Activated CD8-positive, alpha-beta memory T cell treated with anti-CD3 and anti-CD28 coated beads, Interleukin-2, amount 50 U/mL, for 4 hours (primary cell): ENCODE measurements at places on chromosomes 2 and 18.

DNA sequence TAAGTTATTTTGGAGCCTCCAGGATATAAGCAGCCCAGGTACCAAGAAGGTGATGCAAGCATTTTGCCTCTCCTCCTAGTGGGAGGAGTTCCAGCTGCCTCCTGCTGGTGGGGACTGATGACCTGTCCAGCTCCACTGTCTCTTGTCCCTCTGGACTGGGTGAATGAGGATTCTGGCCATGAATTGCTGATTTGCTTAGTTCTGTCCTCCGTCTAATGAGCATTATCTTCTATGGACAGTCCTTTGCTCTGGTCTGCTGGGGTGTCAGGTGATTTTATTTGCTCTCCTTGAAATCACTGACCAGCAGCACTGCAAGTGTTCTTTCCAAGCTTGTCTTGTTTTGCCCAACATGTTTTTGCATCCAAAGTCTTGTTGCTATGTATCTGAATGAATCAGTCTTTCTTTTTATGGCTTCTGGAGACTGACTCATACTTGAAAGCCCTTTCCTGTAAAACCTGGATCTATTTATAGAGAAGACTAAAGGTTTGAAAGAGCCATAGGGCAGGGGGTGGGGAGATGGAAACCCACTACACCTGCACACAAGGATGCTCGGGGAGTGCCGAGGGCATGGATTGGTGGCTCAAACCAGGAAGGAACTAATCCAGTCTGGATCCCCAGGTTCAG lies 40.5 kb upstream of the EFHD1 start:
- no peak for DNase-seq

DNA sequence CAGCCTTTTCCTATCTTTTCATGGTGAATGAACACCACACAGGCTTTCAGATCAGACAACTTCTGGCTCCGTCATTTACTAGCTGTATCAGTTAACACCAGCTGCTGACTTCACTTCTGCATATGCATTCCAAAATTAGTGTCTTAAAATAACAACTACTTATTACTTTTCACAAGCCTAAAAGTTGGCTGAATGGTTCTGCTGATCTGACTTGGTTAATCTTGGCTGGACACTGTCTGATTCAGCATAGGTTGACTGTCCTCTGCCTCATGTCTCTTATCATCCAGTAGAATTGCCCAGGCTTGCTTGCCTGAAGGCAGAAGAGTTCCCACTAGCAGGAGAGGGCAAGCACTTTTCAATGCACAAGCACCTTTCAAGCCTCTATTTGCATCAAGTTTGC lies 72.7 kb downstream of the MARCHF4 start:
- DNase-seq: no peak

- no peak for DNase-seq
These were observed 406.1 kb upstream of the MEX3C start for GRCh38 chr18:51603551-51603950.

- no peak for DNase-seq
These were observed 231.0 kb downstream of the DCC start for GRCh38 chr18:52570975-52571374.

GRCh38 chr18:48996901-48997463 lies 46.2 kb upstream of the SMAD7 start:
- DNase-seq: no peak

GRCh38 chr2:219488149-219488843 lies 10.4 kb upstream of the GMPPA start:
- DNase-seq: no peak

DNA sequence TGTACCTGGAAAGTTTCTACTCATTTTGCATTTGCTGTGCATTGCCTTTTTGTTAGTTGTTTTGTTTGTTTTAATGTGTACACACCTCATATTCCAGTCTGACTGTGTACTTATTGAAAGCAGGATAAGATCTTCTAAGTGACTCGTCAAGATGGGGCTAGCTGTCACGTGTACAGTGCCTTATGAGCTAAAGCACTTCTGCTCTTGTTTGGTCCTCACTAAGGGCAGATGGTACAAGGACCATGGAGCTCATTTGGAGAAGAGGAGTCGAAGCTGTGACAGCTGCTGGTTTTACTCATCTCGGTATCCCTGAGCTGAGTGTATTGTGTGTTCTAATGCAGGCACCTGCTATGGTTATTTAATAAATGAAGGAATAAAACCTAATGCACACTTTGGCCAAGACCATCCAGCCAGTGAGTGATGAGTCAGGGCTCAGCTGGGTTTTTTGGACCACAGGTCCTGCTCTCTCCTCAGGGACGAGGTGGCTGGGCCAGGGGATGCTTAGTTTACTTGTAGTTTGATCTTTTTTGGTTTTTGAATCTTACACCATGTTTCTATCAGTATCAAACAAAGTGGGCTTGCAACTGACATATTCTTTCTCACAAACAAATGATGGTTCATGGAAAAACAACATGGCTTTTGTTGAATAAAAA lies 152.5 kb upstream of the APCDD1 start:
- no peak for DNase-seq

- no peak for DNase-seq
These were observed 35.7 kb upstream of the HPCAL1 start for GRCh38 chr2:10267036-10267435.

- DNase-seq: no peak
These were observed 22.6 kb downstream of the ZNF236 start for GRCh38 chr18:76844742-76845477.

DNA sequence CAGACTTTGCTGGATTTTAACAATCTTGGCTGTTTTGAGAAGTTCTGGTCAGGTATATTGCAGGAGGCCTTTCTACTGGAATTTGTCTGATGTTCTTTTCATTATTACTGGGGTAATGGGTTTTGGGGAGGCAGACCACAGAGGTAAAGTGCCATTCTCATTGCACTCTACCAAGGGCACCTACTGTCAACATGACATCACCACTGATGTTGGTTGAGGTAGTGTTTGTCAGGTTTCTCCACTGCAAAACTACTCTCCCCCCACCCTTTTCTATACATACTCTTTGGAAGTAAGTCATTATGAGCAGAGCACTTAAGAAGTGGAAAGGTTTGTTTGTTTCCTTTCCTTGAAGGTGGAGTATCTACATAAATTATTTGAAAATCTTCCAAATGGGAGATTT lies 27.0 kb downstream of the PRKD3 start:
- no peak for DNase-seq

GRCh38 chr18:76757335-76757734 lies 65.0 kb upstream of the ZNF236 start:
- DNase-seq: no peak

GRCh38 chr2:39948016-39948719 lies 169.1 kb upstream of the THUMPD2 start:
- DNase-seq: no peak
